ENCODE measurements at places on chromosomes 5 and 9. TPM values are rescaled to one million over a fixed set of nuclear protein-coding genes. Genes with fewer than 3 reads are reported as not detected.
A peak's percentile ranks its signal among the peaks of the same experiment; 100 is the strongest.

DNA sequence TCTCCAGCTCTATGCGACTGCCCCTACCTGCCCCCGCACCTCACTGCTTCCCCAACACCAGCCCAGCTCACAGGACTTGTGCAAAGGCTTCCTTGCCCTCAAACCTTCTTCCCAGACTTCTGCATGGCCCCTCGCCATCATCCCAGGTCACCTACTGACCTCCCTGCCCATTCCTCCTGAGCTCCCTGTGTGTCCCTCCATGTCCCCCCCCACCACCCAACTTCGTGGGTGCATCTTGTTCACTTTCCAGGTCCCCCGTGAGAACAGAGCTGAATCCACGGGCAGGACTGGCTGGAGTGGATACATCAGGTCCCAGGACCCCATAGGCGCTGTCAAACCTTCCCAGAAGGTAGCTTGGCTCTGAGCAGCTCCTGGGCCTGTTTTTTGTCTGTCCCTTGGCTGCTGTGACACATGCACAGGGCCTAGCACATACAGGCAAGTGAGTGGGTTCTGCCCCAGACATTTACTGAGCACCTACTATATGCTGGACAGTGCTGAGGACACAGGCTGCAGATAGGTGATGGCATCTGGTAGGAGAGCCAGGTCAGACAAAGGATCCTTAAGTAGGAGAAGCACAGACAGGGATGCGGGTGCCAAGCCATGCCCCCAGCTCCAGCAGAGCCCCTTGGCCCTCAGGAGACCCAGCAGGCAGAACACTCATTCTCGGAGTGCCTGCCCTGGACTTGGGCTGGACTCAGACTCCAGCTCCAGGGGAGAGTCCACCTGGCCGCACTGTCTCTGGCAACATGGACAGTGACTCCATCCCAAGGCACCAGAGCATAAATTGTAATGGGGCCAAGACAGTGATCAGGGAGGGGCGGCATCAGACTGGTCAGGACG, 15.0 kb downstream of the NINJ1 start:
- H3K4me3 ChIP-seq, result no peak overlapping the region
- H3K27ac ChIP-seq, result peak overlapping the region; percentile 2
- no peaks in the 10 kb centered on the region for H3K4me1 ChIP-seq
- H3K36me3 ChIP-seq, result no peaks in the 10 kb centered on the region

The CRHBP gene
- 7.0 TPM for total RNA-seq

- peaks cover 5% of the 10 kb centered on the region for H3K4me1 ChIP-seq
- no peaks in the 10 kb centered on the region for H3K36me3 ChIP-seq
- no peak for DNase-seq
- H3K27ac ChIP-seq, result peak overlapping the region; percentile 40
- H3K4me3 ChIP-seq, result no peak overlapping the region
Measured at GRCh38 chr5:14177634-14178033, 34.5 kb downstream of the TRIO start.

- H3K4me3 ChIP-seq, result no peak overlapping the region
- no peaks in the 10 kb centered on the region for H3K4me1 ChIP-seq
- no peak overlapping the region for H3K27ac ChIP-seq
- H3K36me3 ChIP-seq, result no peaks in the 10 kb centered on the region
Measured at GRCh38 chr5:147072622-147073021, 162.2 kb upstream of the STK32A start.

DNA sequence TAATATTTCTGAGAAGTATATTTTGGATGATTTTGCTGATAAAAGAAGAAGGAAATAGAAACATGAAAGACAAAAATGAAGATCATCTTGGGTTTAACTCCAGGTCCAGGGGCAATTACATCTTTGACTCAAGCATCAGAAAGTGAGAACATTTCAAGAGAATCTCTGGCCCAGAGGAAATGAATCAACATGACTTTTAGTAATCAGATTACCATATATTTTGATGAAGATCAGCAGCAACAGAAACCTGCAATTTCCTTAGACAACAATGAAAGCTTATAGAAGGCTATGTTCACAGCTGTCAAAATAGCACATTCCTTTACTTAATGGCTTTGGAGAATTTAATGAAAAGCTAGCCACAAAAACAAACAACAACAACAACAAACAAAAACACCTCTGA, 638.1 kb downstream of the EFNA5 start:
- DNase-seq, result no peak
- no peaks in the 10 kb centered on the region for H3K36me3 ChIP-seq
- H3K27ac ChIP-seq, result no peak overlapping the region
- no peak overlapping the region for H3K4me3 ChIP-seq
- H3K27me3 ChIP-seq, result no peaks in the 10 kb centered on the region

GRCh38 chr5:150448952-150449516, 505 bp downstream of the RPS14 start:
- peaks cover 8% of the 10 kb centered on the region for H3K36me3 ChIP-seq
- no peaks in the 10 kb centered on the region for H3K4me1 ChIP-seq
- H3K4me3 ChIP-seq, result peak overlapping the region; percentile 78
- no peak for DNase-seq
- H3K27ac ChIP-seq, result peak overlapping the region; percentile 49

- H3K27me3 ChIP-seq, result no peaks in the 10 kb centered on the region
- no peaks in the 10 kb centered on the region for H3K36me3 ChIP-seq
- H3K4me3 ChIP-seq, result no peak overlapping the region
- DNase-seq, result no peak
- no peaks in the 10 kb centered on the region for H3K4me1 ChIP-seq
- no peak overlapping the region for H3K27ac ChIP-seq
Measured at GRCh38 chr5:80957031-80957761, 3.0 kb upstream of the RASGRF2 start.

DNA sequence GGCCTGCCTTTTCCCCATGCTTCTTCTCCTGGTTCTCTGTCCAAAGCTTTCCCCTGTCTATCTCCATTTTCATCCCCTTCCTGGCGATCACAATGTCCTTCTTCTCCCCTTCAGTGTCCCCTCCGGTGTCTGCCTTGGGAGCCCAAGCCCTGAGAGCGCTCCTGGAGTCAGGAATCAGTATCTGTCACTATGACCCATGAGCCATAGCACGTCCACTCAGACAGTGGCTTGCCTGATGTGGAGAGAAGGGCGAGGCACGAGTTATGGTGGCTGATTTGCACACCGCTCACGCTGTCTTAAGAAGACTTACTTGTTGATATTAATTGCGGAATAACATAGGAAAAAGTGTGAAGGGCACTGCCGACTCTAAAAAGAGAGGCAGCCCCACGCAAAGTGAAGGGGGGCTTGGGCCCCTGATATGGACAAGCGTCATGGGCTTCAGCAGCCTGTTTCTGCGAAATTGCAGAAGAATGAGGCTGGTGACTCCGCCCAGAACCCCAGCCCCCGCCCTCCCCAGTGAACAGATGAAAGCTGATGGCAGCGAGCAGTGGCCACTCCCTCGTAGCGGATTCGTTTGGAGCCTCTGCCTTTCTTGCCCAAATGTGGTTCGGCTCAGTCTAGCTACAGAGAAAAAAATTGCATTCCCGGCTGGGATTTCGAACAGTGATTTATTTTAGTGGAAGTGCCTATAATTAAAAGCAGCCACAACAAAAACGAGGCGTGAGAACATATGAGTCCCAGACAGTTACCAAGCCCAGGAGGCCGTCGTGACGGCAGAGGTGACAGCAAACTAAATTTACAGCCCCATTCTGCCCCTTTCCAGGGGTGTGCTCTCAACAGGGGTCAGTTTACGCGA, 149.8 kb downstream of the ICE1 start:
- peaks cover 2% of the 10 kb centered on the region for H3K4me1 ChIP-seq
- no peak overlapping the region for H3K4me3 ChIP-seq
- H3K27me3 ChIP-seq, result no peaks in the 10 kb centered on the region
- H3K27ac ChIP-seq, result peak overlapping the region; percentile 57
- DNase-seq, result peak; percentile 84
- no peaks in the 10 kb centered on the region for H3K36me3 ChIP-seq

DNA sequence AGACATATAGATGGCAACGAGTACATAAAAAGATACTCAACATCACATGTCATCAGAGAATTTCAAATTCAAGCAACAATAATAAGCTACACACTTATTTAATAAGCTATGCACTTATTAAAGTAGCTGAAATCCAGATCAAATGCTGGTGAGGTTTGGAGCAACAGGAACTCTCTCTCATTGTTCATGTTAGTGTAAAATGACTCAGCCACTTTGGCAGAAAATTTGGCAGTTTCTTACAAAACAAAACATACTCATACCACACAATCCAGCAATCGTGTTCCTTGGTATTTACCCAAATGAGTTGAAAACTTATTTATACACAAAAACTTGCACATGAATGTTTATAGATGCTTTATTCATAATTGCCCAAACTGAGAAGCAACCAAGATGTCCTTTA, 131.5 kb upstream of the NFIL3 start:
- H3K27ac ChIP-seq, result no peak overlapping the region
- H3K4me3 ChIP-seq, result no peak overlapping the region
- no peaks in the 10 kb centered on the region for H3K27me3 ChIP-seq

GRCh38 chr5:16736158-16736995, 119.6 kb upstream of the RETREG1 start:
- no peaks in the 10 kb centered on the region for H3K4me1 ChIP-seq
- H3K27ac ChIP-seq, result no peak overlapping the region
- no peaks in the 10 kb centered on the region for H3K27me3 ChIP-seq
- DNase-seq, result no peak
- no peaks in the 10 kb centered on the region for H3K36me3 ChIP-seq

GRCh38 chr9:122099271-122099869, 6.3 kb upstream of the TTLL11 start:
- H3K27me3 ChIP-seq, result no peaks in the 10 kb centered on the region
- H3K4me3 ChIP-seq, result no peak overlapping the region
- peak; percentile 94 for DNase-seq
- H3K27ac ChIP-seq, result no peak overlapping the region

The SPINK4 gene
- not detected for total RNA-seq

The GPR150 gene
- not detected for total RNA-seq

The FBXL7 gene
- 32.7 TPM for total RNA-seq
